ENCODE measurements at places on chromosomes 2 and 18.

GRCh38 chr18:21056545-21056944, 55.1 kb downstream of the ROCK1 start:
- DNase-seq: no peak

DNA sequence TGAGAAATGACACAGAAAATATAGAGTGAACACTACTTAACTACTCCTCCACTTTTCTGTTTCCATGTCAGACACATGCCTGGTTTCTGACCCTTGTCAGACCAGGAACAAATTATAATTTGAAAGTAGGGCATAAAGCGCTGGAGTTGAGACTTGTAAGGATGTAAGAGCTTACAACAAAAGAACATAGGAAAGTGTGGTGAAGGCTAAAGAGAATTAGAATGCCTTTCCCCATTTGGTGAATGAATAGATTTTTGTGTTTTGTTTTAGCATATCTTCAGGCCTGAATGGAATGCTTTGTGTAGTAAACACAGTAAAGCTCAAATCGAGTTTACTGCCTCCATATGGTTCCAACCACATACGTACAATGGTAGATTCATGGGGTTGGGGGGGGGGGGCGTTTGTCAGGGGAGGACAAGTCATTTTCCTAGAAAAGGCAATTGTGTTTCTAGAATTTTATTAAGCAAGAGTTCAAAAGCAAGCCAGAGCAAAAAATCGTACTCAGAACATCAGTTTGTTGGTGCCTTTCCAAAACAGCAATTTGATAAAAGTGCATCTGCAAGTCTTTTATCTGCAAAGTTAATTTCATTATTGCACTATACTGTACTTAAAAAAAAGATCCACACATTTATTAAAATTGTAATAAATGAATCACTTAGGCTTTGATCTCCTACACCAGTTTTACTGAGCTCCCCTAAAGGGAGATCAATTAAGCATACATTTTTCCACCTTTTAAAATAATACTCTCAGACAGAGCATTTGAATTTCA, 30.9 kb downstream of the NRXN1 start:
- DNase-seq: no peak

GRCh38 chr18:76633588-76634269, 138.7 kb upstream of the ZNF516 start:
- DNase-seq: no peak

- DNase-seq: peak; percentile 53
Observed at GRCh38 chr2:201228912-201229290, 31.4 kb upstream of the CASP8 start.

- DNase-seq: no peak
Observed at GRCh38 chr18:57057890-57058289, 89.0 kb upstream of the BOD1L2 start.

DNA sequence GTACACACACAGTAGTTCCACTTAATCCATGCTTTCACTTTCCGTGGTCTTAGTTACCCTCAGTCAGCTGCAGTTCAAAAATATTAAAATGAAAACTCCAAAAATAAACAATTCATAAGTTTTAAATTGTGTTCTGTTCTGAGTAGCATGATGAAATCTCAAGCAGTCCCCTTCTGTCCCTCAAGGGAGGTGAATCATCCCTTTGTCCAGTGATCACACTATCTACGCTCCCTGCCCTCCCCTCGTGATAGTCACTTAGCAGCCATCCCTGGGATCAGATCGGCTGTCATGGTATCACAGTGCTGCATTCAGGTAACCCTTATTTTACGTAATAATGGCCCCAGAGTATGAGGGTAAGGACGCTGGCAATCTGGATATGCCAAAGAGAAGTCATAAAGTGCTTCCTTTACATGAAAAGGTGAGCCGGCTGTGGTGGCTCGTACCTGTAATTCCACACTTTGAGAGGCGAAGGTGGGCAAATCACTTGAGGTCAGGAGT, 5.8 kb upstream of the RTN4 start:
- no peak for DNase-seq

GRCh38 chr18:45291621-45292615, 323.4 kb upstream of the SLC14A2 start:
- no peak for DNase-seq

GRCh38 chr18:58272209-58272608, 228.2 kb downstream of the NEDD4L start:
- DNase-seq: no peak

- no peak for DNase-seq
Observed at GRCh38 chr18:66523219-66523991, 80.5 kb downstream of the CDH19 start.
